Spinal cord (tissue), 10 donors: ENCODE measurements at places on chromosomes 3 and 15.
A peak's percentile ranks its signal among the peaks of the same experiment; 100 is the strongest.

- H3K27me3 ChIP-seq = no peaks in the 10 kb centered on the region
- H3K27ac ChIP-seq = no peak overlapping the region
- no peak overlapping the region for H3K4me3 ChIP-seq
- peaks cover 3% of the 10 kb centered on the region for H3K4me1 ChIP-seq
- DNase-seq = no peak
Observed at GRCh38 chr15:67311731-67312130, 57.1 kb downstream of the IQCH start.

- no peak overlapping the region for H3K27ac ChIP-seq
- H3K27me3 ChIP-seq = peaks cover 5% of the 10 kb centered on the region
- no peak overlapping the region for H3K4me3 ChIP-seq
- H3K36me3 ChIP-seq = no peaks in the 10 kb centered on the region
- H3K4me1 ChIP-seq = peaks cover 19% of the 10 kb centered on the region
Observed at GRCh38 chr3:125057186-125057850, 1.5 kb upstream of the HEG1 start.

- no peak overlapping the region for H3K27ac ChIP-seq
- H3K36me3 ChIP-seq = no peaks in the 10 kb centered on the region
- no peak overlapping the region for H3K4me3 ChIP-seq
- H3K27me3 ChIP-seq = peaks cover 7% of the 10 kb centered on the region
- H3K4me1 ChIP-seq = peaks cover 2% of the 10 kb centered on the region
Observed at GRCh38 chr3:71057526-71057894, 526.0 kb downstream of the FOXP1 start.

DNA sequence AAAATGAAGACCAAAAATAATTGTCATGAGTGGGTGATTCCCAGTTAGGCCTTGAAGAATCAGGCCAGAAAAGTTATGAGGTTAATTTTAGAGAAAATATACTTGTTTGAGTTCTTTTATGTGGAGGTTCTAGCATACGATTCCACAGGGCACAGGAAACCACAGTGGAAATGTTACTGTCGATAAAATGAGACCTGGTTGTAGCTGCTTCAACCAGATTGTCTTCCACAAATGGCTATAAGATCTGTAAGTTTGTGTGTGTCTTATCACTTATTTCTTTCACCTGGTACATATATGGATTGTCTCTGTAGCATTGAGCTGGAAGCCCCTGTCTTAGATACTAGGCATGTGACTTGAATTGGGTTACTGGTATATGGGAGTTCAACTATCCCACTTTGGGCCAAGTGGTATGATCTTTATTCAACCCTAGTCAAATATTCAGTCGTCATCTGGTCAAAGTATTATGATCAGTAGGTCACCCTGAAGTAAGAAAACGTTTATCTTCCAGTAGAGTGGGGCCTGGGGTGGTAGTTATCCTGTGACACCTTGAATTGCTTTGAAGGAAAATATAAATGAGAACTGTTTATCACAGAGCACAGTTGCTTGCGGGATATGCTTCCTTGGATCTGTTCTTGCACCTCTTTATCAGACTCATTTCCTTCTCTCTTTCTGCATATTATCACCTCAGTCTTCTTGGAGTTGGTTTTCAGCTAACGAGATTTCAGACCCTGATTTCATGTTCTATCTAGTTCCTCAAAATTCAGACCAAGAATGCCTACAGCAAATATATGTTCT lies 21.5 kb upstream of the ZNF609 start:
- H3K4me3 ChIP-seq = no peak overlapping the region
- H3K27me3 ChIP-seq = no peaks in the 10 kb centered on the region
- H3K4me1 ChIP-seq = no peaks in the 10 kb centered on the region
- peaks cover 10% of the 10 kb centered on the region for H3K36me3 ChIP-seq

DNA sequence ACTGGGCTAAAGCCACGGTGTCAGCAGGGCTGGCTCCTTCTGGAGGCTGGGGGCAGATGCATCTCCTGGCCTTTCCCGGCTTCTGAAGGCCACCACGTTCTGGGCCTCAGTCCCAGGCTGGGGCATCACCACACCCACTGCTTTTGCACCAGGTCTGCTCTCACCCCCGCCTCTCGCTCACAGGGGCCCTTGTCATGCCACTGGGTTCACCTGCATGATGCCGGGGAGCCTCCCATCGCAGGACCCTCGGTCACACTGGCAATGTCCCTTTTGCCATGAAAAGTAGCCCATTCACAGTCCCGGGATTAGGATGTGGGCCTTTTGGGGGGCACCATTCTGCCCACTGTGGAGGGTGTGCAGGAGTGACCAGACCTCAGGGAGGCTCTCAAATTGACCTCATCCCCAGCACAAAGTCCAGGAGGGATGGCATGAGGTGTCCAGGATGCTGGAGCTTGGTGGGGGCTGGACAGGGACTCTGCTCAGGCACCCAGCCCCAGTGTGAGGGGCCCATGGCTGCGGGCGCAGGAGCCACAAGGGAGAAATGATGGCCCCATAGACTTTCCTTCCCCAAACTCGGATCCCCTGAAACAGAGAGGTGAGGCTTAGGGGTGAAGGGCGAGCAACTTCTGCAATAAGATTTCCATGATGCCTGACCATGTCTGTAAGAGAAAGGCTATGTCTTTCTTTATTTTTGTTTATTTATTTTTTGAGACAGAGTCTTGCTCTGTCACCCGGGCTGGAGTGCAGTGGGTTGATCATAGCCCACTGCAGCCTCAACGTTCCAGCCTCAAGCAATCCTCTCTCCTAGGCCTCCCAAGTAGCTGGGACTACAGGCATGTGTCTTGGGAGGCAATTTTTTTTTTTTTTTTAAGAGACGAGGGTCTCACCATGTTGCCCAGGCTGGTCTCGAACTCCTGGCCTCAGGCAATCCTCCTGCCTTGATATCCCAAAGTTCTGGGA lies 189.1 kb downstream of the GOLGA6L6 start:
- no peaks in the 10 kb centered on the region for H3K4me1 ChIP-seq
- H3K4me3 ChIP-seq = no peak overlapping the region
- no peak for DNase-seq
- peaks cover 4% of the 10 kb centered on the region for H3K36me3 ChIP-seq
- H3K27me3 ChIP-seq = no peaks in the 10 kb centered on the region
- no peak overlapping the region for H3K27ac ChIP-seq

GRCh38 chr3:25137606-25138005 lies 290.5 kb upstream of the RARB start:
- H3K4me1 ChIP-seq = no peaks in the 10 kb centered on the region
- H3K27ac ChIP-seq = no peak overlapping the region
- H3K27me3 ChIP-seq = no peaks in the 10 kb centered on the region
- H3K36me3 ChIP-seq = no peaks in the 10 kb centered on the region

- no peak overlapping the region for H3K27ac ChIP-seq
- peaks cover 6% of the 10 kb centered on the region for H3K27me3 ChIP-seq
- H3K4me1 ChIP-seq = peaks cover 18% of the 10 kb centered on the region
- H3K4me3 ChIP-seq = no peak overlapping the region
- H3K36me3 ChIP-seq = no peaks in the 10 kb centered on the region
- DNase-seq = no peak
Observed at GRCh38 chr3:127140501-127141460, 52.1 kb upstream of the PRR23E start.

DNA sequence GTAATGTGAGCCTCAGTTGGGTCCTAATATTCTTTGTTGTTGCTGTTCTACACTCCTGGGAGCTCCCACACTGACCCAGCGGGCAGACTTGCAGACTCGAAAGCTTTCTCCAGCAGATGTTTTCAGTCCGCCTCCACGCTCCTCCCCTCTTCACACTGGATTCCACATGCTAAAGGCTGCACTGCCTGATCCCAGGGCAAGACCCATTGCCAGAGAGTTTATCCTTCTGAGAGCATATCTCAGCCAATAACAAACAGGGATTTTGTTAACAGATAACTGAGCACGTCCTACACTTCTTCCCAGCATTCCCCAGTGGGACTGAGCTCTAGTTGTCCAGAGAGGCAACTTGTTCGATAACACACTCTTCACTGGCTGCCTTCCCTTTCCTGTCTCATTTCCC lies 8.0 kb upstream of the COL6A6 start:
- no peak overlapping the region for H3K4me3 ChIP-seq
- no peak for DNase-seq
- H3K27me3 ChIP-seq = no peaks in the 10 kb centered on the region
- no peaks in the 10 kb centered on the region for H3K36me3 ChIP-seq
- H3K4me1 ChIP-seq = no peaks in the 10 kb centered on the region

- no peak overlapping the region for H3K4me3 ChIP-seq
- DNase-seq = peak; percentile 11
- H3K4me1 ChIP-seq = no peaks in the 10 kb centered on the region
- no peaks in the 10 kb centered on the region for H3K36me3 ChIP-seq
Observed at GRCh38 chr3:150495149-150495548, 51.1 kb downstream of the SERP1 start.

DNA sequence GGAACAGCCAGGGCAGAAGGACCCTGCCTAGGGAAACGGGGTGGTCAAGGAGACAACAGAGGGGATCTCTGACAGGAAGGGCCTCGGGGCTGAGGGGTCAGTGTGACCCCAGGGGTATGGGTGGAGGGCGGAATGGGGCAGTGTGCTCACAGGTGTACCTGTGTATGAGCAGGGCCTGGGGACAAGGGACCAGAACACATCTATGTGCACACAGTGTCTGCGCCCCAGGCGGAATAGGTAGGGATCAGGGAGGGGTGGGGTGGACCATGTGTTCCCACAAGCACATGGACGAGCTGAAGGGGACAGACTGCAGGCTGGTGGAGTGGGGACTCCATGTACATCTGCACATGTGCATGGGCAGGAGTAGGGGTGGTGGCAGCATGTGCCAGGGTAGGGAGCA lies 5.0 kb upstream of the TLR9 start:
- no peak overlapping the region for H3K27ac ChIP-seq
- peaks cover 88% of the 10 kb centered on the region for H3K36me3 ChIP-seq
- H3K4me1 ChIP-seq = peaks cover 24% of the 10 kb centered on the region
- no peaks in the 10 kb centered on the region for H3K27me3 ChIP-seq
- no peak for DNase-seq

- H3K4me3 ChIP-seq = no peak overlapping the region
- H3K27ac ChIP-seq = no peak overlapping the region
- no peaks in the 10 kb centered on the region for H3K4me1 ChIP-seq
- no peaks in the 10 kb centered on the region for H3K27me3 ChIP-seq
- H3K36me3 ChIP-seq = no peaks in the 10 kb centered on the region
Observed at GRCh38 chr3:88824666-88825564, 282.5 kb upstream of the EPHA3 start.
